Forelimb muscle (tissue), 1 donor: ENCODE measurements at places on chromosomes 4 and X.

GRCh38 chrX:133045986-133046385 lies 50.9 kb downstream of the USP26 start:
- DNase-seq: no peak

- DNase-seq: no peak
These were observed 49.4 kb upstream of the FAT1 start for GRCh38 chr4:186772936-186773487.

- DNase-seq: no peak
These were observed 259.3 kb upstream of the MAGEB18 start for GRCh38 chrX:25878806-25879205.

GRCh38 chrX:20686256-20686655 lies 419.5 kb upstream of the RPS6KA3 start:
- no peak for DNase-seq

DNA sequence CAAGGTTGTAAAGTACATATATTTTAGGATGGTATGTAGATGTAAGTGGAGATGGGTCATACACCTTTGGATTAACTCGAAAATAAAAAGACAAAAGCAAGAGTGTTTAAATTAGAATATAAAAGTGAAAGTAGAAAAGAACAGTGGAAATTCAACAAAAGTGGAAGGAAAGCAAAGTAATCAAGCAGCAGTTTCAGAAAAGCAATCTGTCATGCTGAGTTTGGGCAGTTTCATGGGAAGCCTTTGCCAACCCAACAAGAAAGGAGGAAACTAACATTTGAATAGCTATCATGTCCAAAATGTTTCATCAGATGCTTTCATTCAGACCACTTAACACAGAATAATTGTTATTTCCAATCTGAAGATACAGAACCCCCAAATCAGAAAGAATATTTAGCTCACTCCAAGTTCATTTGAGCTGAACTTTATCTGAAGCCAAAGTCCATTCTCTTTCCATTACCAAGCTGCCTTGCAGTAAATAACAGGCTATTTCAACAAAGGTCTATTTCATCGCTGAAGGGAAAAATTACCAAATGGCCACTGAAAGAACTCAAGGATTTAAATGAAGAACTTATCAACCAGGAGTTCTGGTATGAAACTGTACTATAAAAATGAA lies 1.8 kb upstream of the EXOSC9 start:
- no peak for DNase-seq

- no peak for DNase-seq
These were observed 6.1 kb downstream of the TACC3 start for GRCh38 chr4:1727117-1728031.
